ENCODE measurements at places on chromosomes 3 and 15. TPM values are rescaled to one million over a fixed set of nuclear protein-coding genes. Genes with fewer than 3 reads are reported as not detected.

LTK gene
- not detected for total RNA-seq

POC1A gene
- total RNA-seq = 10.0 TPM

CYP1A1 gene
- not detected for total RNA-seq

SLC12A1 gene
- under 0.01 TPM for total RNA-seq

UNC13C gene
- 0.81 TPM for total RNA-seq

STARD9 gene
- 8.0 TPM for total RNA-seq

CD80 gene
- total RNA-seq = not detected

SNX1 gene
- 55.0 TPM for total RNA-seq

CIP2A gene
- 7.1 TPM for total RNA-seq

DOCK3 gene
- total RNA-seq = 0.36 TPM

NPAP1 gene
- total RNA-seq = 0.16 TPM

GOLGA6L7 gene
- not detected for total RNA-seq

TRIM71 gene
- not detected for total RNA-seq

FAN1 gene
- total RNA-seq = 17.8 TPM

ASB14 gene
- total RNA-seq = not detected

RLBP1 gene
- not detected for total RNA-seq
